ENCODE measurements at places on chromosomes 2 and 18. TPM values are rescaled to one million over a fixed set of nuclear protein-coding genes. Genes with fewer than 3 reads are reported as not detected.

DNA sequence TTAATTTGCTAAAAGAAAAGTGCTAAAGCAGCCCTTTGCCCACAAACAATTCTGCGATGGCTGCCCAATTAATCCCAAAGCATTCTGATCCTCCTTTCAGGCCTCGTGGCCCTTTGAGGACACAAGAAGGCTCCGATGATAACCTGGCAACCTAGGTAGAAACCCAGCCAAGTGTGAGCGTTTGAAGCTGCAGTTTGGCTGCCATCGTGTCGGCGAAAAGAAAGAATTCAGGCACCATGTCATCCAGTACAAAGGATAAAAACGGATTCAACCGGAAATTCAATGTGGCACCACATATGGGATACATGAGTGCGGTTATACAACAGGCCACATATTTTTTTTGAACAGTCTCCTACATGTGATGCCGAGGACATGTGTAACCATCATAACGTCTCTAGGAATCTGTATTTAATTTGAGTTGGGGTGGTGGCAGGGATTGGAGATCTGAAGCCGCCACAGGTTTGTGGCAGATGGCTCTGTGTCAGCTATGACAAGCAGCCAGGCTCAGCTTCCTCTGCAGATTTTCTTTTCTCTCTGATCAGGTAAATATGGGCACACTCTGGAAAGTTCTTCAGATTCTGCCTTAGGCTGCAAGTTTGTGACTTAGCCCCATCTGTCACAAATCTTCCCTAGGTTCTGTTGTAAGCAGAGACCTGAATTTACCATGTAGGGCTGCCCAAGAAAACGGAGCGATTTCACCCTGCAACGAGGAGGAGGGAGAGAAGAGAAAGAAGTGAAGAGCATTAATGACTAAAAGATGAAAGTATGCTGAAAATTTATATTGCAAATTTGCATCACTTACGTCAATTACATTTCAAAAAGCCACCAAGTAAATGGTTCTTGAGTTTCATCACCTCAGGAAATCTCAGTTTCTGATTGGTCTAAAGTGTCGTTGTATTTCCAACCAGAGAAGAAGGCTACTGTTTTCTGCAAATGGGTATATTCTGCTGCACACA lies 573.2 kb downstream of the ZEB2 start:
- DNase-seq = no peak

- no peak for DNase-seq
Observed at GRCh38 chr18:49011291-49011746, 60.6 kb upstream of the SMAD7 start.

DNA sequence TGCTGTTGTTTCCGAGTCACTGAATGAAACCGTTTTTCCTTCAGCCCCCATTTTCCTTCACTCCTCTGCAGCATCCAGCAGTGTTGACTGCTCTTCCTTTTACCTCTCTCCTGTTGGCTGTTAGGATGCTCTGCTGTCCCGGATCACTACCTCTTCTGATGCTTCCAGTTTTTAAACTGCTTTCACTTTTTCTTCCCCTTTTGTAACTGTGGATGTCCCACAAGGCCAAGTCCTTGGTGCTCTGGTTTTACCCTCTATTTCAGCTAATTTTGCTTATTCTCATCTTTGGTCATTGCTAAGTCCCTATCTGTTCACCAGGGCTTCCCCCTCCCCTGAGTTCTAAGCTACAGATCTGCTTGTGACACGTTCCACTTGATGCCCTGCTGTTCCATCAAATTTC lies 39.4 kb upstream of the MAP4K3 start:
- no peak for DNase-seq

The RIT2 gene
- not detected for total RNA-seq

DNA sequence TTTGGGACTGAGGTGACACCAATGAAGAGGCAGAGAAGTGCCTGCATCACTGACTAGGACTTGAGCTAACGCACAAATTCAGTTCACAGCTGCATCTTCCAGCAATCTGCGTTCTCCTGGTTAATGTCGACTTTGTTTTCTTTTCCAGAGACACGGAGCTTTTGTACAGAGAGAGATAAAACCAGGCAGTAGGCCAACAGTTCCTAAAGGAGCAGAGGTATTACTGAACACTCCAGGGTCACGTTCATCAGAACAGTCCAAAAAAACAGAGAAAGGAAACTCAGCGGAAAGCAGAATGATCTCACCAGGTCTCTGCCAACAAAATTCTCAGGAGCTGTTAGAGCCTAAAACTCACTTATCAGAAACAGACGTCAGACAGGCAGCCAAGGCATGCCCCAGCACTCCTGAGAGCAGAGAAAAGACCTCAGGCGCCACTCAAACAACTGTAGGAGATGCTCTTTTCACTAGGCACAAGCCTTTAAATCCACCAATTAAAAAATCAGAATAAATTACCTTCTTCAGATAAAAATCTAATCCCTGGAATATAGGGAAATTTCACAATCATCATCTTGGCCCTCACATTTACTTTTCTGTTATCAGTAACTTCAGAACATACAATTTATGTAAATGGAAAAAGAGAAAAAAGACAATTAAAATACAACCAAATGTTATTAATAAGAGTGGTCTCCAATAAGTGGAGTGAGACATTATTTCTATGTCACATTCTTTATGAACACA lies 95.9 kb upstream of the SPTBN1 start:
- DNase-seq = peak; percentile 87

DNA sequence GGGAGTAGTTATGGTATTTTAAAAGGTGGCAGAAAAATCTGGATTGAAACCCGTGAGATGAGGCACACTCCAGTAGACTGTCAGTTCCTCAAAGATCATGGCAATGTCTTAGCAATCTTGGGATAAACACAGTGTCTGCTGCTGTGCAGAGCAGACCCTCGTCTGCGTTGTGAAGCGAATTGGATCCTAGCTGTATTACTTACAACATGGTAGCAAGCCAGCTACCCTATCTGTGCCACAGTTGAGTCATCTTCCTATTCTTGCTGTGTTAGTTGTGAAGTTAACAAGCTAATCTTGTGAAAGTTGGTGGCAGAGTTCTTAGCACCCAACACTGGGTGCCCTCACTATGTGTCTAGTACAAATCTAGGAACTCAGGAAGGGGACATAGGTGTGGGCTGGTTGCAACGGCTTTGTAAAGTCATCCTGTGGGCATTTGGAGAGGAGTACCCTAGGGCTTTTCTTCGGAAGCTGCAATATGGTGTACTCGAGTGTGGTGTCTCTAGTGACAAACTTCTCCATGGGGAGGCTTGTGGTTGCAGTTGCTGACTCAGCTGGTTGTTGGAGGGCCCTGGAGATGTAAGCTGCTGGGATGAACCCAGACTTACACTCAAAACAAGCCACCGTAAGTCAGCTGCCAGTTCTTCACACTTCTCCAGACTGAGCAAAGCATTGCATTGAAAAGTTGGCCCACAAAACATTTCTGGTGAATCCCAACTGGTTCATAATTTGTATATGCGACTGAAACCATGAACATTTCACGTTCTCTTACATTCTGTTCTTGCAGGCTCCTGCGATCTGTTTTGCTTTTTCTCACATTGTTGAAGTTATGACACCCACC lies 61.5 kb downstream of the ADCYAP1 start:
- DNase-seq = no peak

The HEATR5B gene
- 32.5 TPM for total RNA-seq

- DNase-seq = peak; percentile 55
Observed at GRCh38 chr2:234146087-234146826, 95.8 kb downstream of the SPP2 start.

The TMEM178A gene
- total RNA-seq = 0.28 TPM

GRCh38 chr18:64119916-64120315 lies 29.0 kb downstream of the LINC00305 start:
- DNase-seq = no peak

- no peak for DNase-seq
Observed at GRCh38 chr2:27025861-27026851, 6.6 kb upstream of the TMEM214 start.

The VWC2L gene
- not detected for total RNA-seq

DNA sequence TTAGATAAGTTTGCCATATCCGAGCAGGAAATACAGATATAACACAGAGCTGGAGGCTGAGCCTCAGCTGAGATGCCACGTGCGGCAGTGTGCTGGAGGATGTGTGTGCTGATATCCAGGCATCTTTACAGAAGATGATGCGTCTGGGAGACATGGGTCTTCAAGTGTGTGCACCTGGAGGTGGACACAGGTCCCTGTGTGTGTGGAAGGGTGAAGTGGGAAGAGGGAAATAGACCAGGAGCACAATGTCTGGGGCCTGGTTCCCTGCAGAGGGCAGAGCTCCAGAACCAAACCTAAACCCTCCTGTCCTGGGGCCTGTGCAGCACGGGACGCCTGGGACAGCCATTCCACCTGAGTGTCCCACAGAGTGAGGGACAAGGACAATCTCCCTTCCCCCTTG lies 180.3 kb upstream of the RAB12 start:
- no peak for DNase-seq

GRCh38 chr2:239359196-239359912 lies 41.5 kb downstream of the HDAC4 start:
- DNase-seq = no peak

The SLC19A3 gene
- 0.07 TPM for total RNA-seq

The BOLL gene
- not detected for total RNA-seq

DNA sequence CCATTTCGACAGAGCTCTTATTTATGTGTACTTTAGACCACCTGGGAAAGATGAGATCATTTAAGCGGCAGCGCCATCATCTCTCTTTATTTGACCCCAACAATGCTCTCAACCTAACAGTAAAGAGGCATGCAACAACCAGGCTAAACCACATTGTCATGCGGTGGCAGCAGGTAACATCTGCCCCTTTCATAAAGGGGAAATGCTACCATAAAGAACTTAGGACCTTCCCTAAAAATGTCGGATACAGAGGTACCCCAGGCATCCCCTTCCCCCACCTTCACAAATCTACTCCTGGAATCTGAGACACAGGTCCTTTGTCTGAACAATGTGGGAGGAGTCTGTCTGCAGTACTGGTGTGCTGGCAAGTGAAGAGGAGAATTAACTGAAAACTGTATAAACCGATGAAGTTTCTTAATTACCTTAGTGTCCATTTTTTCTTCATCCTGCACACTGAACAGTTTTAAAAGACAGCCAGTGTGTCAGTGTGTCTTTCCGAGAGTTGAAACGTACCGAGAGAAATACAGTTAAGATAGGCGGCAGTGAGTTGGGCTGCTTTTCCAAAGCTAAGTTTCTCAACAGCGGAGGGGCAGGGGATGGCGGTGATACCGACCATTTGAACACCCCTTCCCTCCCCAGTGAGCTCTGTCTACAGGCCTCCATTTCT lies 1.9 kb downstream of the MEX3C start:
- peak; percentile 24 for DNase-seq

The SLC5A7 gene
- total RNA-seq = not detected

DNA sequence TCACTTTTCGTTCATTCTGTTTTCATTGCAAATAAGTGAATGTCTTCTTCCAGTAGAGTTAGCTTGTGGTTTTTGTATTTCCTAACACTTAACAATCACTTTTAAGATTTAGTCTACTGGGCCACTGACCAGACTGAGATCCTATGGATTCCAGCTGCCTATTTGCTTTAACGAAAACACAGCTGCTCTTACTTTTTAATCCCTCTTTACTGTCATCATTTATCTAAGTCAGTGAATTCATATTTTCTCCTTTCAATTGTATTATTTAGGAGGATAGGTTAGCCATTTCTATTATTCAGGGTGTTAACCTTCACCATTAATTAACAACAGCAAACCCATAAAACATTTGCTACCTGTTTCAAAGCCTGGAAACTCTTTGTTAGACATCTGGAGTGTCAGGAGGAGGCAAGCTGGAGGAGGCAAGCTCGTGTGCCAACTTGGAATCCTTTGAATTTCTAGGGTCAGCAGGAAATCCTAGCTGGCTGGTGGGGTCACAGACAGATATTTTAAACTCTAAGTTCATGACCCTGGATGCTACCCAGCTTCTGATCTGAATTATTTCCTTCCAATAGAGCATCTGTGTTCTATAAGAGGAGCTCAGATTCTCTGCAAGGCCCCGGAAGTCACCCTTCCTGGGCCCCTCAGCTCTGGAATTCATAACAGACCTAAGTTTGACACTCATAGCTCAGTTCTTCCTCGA lies 385.3 kb downstream of the RBM43 start:
- DNase-seq = no peak

GRCh38 chr2:201116959-201117734 lies 1.2 kb downstream of the CFLAR start:
- DNase-seq = peak; percentile 86

DNA sequence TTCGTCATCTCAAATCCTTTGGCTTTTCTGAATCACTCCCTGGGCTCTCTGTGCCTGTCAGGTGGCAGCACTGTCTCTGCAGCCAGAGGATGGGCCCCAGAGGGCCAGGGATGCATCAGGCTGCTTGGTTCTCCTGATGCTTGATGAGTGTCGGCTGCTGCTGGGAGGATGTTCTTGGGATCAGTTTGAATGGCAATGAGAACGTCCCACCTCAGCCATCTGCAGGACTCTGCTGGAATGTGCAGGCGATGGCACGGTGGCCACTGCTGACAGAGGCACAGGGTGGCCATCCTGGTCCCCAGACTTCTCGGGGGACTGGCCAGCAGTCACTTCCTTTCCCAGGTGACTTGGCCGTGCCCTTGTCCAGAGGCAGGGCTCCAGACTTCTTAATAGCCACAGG lies 146.0 kb downstream of the FAM210A start:
- no peak for DNase-seq

- DNase-seq = no peak
Observed at GRCh38 chr2:221961561-221961960, 337.2 kb downstream of the PAX3 start.

The NGEF gene
- total RNA-seq = 0.14 TPM

The POTEJ gene
- 0.07 TPM for total RNA-seq

DNA sequence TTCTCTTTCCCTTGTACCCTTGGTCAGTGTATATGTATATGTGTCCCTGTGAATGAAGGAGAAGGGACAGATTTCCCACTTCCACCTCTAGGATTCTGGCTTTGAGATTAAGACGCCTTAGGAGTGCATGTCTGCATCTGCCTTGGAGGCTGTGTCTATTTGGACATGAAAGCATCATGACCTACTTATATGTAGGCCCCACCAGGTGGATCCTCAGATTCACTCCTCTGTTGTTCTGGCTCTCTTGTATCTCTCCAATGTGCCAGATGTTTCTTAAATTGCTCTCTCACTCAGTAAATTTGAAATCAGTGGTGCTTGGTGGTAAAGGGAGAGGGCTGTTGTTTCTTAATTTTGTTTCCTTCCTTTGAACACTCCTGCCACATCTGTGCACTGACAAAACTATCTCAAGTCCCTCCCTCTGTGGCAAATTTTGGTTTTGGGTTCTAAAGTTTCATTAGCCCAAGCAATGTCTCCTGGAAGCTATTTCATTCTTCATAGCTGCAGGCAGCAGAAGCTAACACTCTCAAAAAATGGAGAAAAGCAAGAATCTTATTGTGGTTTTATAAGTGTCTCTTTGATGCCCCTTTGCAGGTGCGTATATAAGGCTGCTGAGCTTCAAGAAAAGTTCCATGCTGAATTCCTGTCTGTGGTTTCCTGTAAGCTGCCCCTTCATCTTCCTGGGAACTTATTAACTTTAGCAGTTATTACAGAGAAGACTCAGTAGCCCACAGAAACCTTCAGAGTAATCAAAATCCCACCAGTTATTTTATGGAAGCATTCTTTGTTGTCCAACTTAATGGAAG lies 179.7 kb upstream of the SETBP1 start:
- no peak for DNase-seq

The ANKRD62 gene
- not detected for total RNA-seq

GRCh38 chr2:62313449-62314227 lies 117.7 kb downstream of the B3GNT2 start:
- DNase-seq = no peak
